ENCODE measurements at places on chromosomes 7 and 10. TPM values are rescaled to one million over a fixed set of nuclear protein-coding genes. Genes with fewer than 3 reads are reported as not detected.

- peak overlapping the region; percentile 43 for H3K4me3 ChIP-seq
- H3K27ac ChIP-seq: peak overlapping the region; percentile 38
- H3K36me3 ChIP-seq: no peaks in the 10 kb centered on the region
- H3K27me3 ChIP-seq: no peaks in the 10 kb centered on the region
Measured at GRCh38 chr7:158695726-158696452, 8.7 kb downstream of the NCAPG2 start.

DNA sequence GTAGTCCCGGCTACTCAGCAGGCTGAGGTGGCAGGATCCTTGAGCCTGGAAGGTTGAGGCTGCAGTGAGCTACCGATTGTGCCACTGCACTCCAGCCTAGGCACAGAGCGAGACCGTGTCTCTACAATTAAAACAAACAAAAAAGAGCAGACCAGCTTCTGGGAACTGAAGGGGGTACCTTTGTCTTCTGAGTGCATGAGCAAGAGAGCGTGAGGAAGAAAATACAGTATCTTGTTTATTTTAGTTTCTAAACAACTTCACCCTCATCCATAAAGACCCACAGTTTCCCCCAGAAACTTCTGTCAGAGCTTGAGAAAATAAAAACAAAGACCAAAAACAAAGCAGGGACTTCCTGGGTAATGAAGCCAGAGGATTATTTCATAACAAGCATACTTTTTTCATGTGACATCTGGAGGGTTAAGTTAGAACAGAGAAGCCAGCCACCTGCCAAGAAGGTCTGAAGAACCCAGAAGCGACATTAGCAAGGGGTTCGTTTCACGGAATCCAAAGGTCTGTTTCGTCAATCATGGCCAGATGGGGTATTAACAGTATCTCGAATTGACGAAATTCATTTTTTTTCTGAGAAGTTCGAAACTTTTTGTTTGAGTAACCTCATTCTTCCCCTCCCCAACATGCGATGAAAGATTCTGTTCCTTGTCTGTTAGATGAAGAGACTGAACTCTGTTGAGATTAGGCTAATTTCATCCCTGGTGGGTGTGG, 10.2 kb upstream of the IL2RA start:
- H3K27me3 ChIP-seq: no peaks in the 10 kb centered on the region
- peaks cover 4% of the 10 kb centered on the region for H3K4me1 ChIP-seq
- no peak overlapping the region for H3K4me3 ChIP-seq
- no peaks in the 10 kb centered on the region for H3K36me3 ChIP-seq
- H3K27ac ChIP-seq: no peak overlapping the region
- DNase-seq: no peak

- H3K27me3 ChIP-seq: no peaks in the 10 kb centered on the region
- H3K4me3 ChIP-seq: no peak overlapping the region
- no peak for DNase-seq
Measured at GRCh38 chr10:96021332-96021731, 22.1 kb upstream of the CCNJ start.

INA gene
- not detected for total RNA-seq

Measured in thoracic aorta (tissue), 2 donors.